WERI-Rb-1 (cell line): ENCODE measurements at places on chromosomes 2 and 18.

GRCh38 chr18:3238742-3239141 lies 8.9 kb upstream of the MYL12A start:
- DNase-seq: peak; percentile 29

GRCh38 chr2:233822101-233822771 lies 32.1 kb downstream of the HJURP start:
- peak; percentile 4 for DNase-seq

GRCh38 chr2:134289225-134289624 lies 35.4 kb downstream of the MGAT5 start:
- DNase-seq: no peak

GRCh38 chr2:38277245-38278116 lies 99.6 kb downstream of the ATL2 start:
- no peak for DNase-seq

DNA sequence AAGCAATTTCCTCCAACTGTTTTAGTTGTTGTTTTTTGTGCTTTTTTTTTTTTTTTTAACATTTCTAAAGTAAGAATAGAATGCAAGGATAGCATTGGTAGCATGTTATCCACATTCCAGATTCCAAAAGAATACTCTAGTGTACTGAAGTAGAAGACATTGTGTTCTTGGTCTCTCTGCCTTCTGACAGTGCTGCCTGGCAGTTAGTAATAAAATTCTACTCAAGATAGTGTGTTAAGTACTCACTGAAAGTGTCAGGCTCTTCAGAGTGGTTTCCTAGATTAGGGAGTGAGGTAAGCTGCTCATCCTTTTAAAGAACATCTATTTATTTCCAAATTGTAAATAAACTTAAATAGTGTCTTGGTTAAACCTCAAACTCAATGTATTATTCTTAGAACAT lies 253.7 kb downstream of the HNMT start:
- DNase-seq: no peak

DNA sequence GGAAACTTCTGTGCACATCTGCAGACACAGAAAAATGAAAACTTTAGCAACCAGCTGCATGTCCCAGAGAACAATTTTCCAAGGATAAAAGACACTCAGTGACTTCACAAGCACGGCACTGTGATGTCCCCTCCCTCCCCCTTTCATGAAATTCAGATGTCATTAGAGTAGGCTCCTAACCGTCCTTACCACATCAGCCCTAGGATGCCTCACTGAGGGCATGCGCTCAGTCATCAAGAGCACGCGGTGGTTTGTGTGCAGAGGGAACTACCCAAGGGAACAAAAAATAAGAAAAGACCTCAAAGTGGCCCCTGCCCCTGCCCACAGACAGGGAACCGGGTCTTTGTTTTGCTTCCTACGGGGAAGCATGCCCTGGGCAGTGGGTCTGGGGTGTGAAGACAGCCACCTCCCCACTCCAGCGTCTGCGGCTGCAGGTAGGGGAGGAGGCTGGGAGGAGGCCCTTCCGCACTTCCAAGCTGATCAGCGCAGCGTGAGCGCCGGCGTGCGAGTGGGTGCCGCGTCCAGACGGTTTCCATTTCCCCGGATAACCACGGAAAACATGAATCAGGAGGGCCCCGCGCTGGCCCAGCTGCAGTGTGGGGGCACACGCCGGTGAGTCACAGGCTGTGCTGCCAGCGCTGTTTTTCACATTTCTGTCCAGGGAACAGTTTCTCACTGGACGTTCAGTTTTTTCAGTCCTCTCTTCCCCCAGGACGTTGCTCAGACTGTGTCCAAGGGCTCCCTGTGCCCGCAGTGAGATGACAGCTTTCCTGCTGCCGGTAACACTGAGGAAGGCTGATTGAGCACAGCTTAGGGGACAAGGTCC lies 70.6 kb downstream of the COPS8 start:
- DNase-seq: no peak

- DNase-seq: peak; percentile 33
These were observed 13.6 kb downstream of the OTX1 start for GRCh38 chr2:63064197-63064596.

DNA sequence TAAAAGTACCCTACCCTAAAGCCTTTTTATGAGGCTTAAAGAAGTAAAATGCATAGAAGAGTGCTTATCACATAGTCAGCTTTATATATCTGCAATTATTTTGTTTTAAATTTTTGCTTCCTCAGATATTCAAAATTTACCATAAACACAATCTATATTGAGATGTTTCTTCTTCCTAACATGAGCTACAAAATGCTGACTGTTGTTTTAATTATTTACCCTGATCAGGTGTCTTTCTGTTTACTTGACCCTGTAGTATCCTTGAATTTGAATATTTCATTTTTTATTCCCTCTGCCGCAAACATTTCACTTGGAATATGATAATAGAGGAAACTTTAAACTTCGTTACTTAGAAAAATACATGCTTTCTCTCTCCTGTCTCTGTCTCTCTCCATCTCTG lies 147.9 kb downstream of the TMX3 start:
- DNase-seq: no peak

GRCh38 chr2:28357055-28357454 lies 35.6 kb upstream of the FOSL2 start:
- DNase-seq: no peak

DNA sequence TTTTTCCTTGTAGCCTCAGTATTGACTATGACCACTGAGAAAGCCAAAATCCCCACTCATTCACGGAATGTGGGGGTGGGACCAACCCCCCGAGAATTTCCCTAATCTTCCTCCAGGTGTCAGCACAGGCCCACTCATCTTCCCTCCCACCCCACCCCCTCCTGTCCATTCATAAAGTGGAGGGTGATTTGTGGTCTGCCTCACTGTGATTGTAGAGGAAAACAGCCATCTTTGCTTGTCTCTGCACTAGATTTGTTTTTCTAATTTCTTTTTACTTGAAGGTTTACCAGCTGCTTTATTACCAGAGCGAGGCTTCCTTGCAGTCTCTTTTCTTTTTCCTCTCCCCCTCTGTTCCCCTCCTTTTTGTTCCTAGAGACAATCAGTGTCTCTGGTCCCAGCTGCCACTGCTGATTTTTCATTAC lies 171.8 kb downstream of the ICOS start:
- peak; percentile 38 for DNase-seq

GRCh38 chr2:241541564-241542277 lies 16.8 kb upstream of the BOK start:
- no peak for DNase-seq

- DNase-seq: no peak
These were observed 231.7 kb downstream of the VAPA start for GRCh38 chr18:10145546-10145945.

DNA sequence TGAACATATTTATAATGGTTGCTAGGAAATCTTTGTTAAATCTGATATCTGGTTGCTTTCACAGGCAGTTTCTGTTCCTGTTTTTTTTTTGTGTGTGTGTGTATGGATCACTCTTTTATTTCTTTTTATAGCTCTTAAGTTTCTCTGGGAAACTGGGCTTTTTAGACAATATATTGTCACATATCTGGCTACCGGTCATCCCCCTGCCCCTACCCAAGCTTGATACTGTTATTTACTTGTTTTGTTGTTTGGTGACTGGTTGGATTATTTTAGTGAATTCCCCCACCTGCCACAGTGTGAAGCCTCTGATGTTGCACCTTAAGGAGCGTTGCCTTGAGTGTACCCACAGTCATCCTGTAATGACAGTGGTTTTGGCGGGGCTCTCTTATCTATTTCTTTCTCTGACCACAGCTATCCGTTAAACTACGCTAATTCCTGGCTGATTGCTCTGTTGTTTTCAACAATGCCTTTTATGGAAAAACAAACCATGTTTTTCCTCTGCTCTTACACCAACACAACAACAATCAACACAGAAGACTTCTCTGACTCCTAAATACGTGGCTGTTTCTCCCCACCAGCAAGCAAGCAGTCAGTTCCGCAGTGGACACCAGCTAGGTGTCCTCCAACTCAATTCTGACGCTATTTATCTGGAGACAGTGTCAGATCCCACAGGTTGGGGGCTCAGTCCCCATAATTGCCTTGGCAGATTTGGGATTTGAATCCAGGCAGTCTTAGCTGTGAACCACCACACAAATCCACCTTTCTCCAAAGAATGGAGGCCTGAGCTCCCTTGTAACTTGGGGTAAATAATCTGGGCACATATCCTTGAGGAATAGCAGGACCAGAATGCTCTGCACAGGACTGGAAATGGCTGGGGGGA lies 10.9 kb downstream of the GNLY start:
- no peak for DNase-seq

GRCh38 chr2:66536997-66537396 lies 102.1 kb downstream of the MEIS1 start:
- DNase-seq: peak; percentile 59

GRCh38 chr2:219292616-219293015 lies 13.4 kb downstream of the DNAJB2 start:
- no peak for DNase-seq

DNA sequence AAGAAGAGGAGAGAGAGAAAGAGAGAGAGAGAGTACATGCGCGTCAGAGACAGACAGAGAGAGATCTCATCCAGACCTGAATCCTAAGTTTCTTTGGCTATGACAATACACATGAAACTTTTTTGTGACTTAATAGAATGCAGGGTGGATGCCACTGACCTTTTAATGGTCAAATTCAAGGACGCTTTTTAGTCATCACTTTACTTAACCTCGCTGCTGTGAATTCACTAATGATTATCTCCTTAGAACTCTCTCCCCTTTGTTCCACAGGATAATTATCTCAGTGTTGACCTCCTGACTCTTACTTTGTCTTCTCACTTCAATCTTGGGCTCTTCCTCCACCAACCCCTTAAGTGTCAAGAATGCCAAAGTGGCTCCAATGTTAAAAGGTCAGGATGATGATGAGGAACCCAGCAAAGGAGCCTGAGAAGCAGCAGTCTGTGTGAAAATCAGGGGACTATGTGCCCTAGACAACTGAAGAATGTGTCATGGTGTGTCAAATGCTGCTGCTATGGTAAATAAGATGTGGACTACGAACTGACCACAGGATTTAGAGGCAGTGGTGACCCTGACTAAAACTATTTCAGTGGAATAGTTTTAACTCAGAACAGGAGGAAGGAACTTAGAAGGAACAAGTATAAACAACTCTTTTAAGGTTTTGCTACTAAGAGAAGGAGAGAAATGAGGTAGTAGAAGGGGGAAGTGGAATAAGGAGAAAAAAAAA lies 382.1 kb downstream of the ZEB2 start:
- no peak for DNase-seq

GRCh38 chr2:74037379-74037860 lies 52.7 kb downstream of the TET3 start:
- no peak for DNase-seq

DNA sequence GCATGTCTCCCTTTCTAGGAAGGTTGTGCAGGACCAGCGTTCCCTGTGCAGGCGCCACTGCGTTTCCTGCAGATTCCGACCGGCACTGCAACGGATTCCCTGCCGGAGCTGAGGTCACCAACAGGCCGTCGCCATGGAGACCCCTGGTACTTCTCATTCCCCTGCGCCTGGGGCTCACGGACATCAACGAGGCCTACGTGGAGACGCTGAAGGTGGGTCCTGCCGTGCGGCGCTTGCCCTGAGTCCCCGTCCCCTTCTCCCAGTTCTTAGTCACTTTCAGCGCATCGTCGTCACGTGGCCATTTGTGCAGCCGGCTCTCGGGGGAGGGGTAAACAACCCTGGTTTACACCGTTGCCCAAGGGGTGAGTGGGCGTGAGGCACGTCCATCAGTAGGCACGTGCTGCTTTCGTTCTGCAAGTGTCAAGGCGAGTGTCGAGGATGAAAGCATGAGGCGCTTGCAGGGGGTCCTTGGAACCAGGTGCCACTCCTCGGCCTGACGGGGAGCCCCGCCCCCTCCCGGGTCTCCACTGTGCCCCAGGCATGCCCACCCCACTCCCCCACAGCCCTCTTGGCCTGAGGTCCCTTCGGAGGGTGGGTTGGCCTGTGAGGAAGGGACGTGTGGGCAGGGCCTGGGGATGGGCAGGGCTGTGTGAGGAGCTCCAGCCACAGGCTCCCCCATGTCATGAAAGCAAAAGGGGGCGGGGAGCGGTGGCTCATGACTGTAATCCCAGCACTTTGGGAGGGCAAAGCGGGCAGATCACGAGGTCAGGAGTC lies 19.8 kb downstream of the DTYMK start:
- peak; percentile 60 for DNase-seq

DNA sequence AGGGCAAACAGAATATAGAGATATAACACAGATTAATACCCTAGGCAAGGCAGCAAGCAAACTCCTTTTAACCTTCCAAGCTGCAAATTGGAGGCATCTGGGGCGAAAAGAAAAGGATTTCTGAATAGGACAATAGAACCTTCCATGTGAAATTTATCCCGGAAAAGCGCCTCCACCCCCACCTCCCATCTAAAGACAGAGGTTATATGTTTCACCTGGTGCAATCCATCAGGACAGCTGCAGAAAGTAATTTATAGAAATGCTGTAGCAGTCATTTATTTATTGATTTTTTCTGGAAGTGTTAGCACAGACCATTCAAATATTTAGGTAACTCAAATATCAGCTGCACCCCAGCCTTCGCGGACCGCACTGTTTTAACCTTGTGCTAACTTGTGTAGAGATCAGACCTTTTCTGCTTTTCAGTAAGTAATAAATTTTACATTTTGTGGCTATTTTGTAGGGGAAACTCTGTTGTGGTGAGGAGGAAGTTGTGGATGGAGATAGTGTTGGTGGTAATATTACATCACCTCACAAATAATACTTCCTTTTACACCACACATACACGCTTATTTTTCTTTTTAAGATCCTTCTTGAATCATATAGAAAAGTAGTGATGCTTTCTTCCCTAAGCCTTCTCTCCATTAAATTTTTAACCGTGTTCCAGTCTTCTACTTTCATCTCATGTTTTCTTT lies 919.3 kb upstream of the CDH2 start:
- DNase-seq: no peak

DNA sequence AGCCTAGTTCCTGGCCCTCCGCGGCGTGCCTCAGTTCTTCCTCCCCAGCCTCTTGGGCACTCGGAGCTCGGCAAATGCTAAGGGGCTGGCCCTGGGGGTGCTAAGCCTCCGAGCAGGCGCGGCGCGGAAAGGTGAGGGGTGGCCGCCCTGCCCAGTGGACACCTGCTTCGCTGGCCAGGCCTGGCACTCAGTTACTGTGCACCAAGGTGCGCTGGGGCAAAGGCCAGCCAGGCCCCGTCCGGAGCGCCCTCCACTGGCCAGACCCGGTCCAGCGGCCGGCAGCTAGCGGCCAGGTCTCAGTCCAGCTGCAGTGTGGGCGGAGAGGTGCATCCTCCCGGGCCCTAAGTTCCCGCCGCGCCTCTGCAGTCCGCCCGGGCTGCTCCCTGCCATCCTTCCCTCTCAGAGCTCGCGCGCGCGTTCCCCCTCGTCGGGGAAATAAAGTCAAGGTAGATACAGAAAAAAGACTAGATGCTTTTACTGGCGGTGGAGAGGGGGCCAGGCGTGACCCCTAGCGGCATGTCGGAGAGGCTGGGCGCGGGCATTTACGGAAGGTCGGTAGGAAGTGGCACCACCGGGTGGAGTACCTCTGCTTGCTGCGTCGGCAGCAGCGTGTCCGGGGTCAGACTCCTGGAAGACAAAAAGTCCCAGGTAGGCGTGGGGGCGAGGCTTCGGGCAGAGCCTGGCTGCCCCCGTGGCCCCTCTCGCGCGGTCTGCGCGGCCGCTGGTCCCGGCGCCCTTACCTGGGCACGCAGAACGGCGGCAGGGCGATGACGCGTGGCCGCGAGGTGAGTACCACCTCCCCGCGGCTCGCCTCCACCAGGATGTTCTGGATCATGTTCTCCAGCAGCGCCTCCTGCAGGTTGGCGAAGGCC lies 9.4 kb upstream of the CRYBA2 start:
- peak; percentile 75 for DNase-seq
